Stimulated activated CD8-positive, alpha-beta memory T cell treated with anti-CD3 and anti-CD28 coated beads, Interleukin-4, amount 100 ng/mL, for 1 hour (primary cell): ENCODE measurements at places on chromosomes 7 and 10.

DNA sequence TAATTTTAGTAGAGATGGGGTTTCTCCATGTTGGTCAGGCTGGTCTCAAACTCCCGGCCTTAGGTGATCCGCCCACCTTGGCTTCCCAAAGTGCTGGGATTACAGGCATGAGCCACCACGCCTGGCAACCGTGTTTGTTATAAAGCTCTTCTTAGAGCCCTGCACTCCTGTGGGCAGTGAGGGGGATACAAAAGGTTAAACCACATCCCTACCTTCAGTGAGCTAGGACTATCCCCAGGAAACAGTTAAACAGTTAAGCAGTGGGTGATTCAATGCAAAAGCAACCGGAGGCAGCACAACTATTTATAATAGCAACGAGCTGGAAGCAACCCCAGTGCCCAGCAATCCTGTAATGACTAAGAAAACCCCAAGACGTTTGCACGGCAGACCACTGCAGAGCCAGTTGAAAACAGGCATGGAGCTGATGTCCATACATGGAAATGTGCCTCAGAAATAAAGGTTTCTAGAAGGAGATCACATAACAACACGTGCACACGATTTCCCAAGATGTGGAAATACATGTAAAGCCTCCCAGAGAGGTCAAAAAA lies 107.2 kb upstream of the LYZL2 start:
- DNase-seq = no peak

- no peak for DNase-seq
Observed at GRCh38 chr7:152674860-152675758, 832 bp downstream of the XRCC2 start.

- DNase-seq = no peak
Observed at GRCh38 chr7:11613292-11613930, 218.6 kb downstream of the THSD7A start.

GRCh38 chr10:14782691-14783363 lies 8.1 kb upstream of the FAM107B start:
- no peak for DNase-seq

GRCh38 chr7:130444751-130445407 lies 4.1 kb upstream of the CEP41 start:
- DNase-seq = no peak

- DNase-seq = no peak
Observed at GRCh38 chr10:30188101-30188500, 128.7 kb upstream of the JCAD start.

- no peak for DNase-seq
Observed at GRCh38 chr7:30838008-30838407, 66.8 kb downstream of the MINDY4 start.

- no peak for DNase-seq
Observed at GRCh38 chr10:78747401-78748234, 321.1 kb upstream of the ZMIZ1 start.

GRCh38 chr7:148265896-148266295 lies 324.7 kb upstream of the C7orf33 start:
- no peak for DNase-seq

DNA sequence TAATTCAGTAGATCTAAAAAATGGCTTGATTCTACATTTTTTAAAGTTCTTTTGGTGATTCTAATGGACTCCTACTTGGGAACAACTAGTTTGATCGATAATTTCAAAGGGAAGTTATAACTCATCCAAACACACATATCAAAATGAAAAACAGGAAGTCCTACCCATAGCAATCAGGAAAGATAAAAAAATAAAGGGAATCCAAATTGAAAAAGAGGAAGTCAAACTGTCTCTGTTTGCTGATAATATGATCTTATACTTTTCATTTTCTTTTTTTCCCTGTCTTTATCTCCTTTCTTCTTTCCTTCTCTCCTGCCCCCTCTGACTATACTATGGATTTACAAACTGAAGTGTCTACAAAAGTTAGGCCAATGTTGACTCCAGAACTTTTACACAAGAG lies 118.8 kb downstream of the IQUB start:
- no peak for DNase-seq

DNA sequence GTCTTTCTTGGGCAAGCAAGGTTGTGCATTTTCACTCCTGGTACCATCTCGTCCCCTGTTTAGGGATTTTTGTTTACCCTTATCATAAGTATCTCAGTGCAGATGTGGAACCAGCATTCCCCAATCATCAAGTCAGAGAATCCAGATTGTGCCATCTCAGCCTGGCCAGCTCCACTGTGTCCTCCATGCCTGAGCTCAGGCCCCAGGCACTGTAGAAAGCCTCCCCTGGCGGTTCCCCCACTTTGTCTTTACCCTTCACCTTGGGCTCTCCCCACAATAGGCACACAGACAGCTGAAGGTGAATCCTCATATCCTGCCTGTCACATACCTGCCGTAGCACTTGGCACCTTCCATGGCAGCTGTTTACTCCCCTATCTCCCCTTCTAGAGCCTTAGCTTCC lies 264.7 kb upstream of the NFE2L3 start:
- DNase-seq = no peak

- DNase-seq = no peak
Observed at GRCh38 chr7:1981878-1982230, 250.9 kb downstream of the MAD1L1 start.

GRCh38 chr10:21078410-21079329 lies 181.6 kb upstream of the NEBL start:
- no peak for DNase-seq

DNA sequence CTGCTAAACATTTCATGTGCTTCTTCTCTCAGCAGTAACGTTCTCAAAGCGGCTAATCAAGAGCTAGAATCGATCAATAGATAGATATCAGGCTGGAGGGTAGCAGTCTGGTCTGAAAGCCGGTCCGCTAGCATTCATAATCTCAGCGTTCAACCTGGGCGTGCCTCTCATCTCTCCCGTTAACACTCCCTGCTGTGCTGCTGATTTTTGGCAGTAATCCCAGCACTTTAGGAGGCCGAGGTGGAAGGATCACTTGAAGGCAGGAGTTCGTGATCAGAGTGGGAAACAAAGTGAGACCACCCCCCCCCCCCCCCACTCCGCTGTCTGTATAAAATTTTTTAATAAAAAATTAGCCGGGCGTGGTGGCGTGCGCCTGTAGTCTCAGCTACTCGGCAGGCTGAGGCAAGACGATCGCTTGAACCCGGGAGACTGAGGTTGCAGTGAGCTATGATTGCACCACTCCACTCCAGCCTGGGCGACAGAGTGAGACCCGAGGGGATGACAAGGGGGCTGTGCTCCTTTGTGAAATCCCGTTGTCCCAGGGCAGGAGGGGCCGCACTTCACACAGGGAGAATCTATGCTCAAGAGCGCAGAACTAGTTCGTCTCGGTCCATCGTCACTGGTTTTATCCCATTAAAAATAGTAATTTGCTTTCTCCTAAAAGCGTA lies 624 bp upstream of the CEP55 start:
- DNase-seq = no peak

DNA sequence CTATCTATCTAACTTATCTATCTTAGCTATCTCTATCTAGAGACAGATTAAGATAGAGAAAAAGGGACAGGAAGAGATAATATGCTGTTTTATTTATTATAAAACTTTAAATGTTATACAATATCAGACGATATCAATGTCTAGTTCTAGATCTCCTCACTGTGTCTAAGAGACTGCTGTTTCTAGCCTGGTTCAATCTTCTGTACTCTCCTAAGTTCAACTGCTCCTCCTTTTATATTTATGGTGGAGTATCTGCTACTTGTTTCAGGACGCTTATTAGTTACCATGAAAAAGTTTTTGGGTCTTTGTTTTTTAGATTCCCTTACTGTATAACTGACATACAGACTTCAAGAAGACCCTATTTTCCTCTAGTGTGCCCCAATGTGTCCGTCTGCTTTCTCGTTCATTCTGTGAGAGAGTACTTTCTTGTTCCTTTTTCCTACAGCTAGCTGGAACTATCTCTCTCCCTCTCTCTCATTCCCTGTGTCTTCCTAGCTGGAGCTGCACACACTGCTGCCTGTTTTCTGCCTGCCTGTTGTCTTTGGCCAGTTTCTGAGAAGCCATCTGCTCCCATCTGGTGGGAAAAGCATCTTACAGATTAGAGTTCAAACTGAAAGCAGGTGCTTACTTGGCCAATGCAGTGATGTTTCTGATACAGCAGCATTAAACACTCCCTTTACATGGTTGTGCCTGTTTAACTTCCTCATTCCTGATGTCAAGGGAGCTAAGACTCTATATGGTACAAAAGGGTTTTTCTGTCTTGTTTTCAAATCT lies 49.4 kb upstream of the ARL4A start:
- DNase-seq = no peak

GRCh38 chr7:95871075-95871848 lies 98.9 kb downstream of the DYNC1I1 start:
- no peak for DNase-seq

GRCh38 chr7:53151496-53151895 lies 116.1 kb downstream of the POM121L12 start:
- no peak for DNase-seq

DNA sequence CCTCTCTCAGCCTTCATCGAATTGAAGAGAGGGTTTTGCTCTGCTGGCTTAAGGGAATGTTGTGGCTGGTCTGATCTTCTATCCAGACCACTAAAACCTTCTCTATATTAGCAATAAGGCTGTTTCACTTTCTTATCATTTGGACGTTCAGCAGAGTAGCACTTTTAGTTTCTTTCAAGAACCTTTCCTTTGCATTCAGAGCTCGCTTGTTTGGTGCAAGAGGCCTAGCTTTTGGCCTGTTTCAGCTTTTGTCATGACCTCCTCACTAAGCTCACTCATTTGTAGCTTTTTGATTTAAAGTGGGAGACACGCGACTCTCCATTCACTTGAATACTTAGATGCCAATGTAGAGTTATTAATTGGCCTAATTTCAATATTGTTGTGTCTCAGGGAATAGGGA lies 3.9 kb downstream of the MPP7 start:
- DNase-seq = no peak

DNA sequence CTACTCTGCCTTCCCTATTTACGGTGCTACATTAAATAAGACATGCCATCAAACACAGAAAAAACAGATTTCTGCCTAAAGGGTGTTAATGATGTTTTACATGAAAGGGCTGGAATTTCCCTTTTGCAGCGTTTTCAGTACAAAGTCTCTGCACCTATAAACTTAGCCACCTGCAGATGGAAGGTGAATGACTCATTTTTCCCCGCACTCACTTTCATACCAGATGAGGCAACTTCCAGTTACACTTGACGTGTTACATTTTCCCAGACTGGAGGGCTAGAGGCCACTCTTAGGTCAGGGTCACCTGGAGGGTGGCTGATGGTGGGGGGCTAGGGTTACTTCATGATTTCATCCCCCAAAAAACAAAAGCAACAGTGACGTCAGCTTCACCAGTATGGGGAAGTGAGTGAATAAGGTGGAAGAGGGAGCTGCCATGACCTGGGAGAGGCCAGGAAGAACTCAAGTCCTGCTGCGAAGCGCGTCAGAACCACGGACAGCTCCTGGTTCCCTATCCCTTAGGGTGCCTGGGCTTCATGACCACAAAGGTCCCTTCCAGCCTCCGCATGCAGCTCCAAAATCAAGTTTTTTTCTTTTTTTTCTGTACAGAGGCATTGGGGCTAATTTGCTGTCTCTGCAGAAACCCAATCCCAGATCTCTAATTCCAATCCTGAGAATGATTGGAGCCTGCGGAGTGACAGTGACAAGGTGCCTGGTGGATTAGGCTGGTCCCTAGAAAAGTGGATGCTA lies 94.0 kb downstream of the ADARB2 start:
- no peak for DNase-seq

GRCh38 chr7:43834463-43835251 lies 34.7 kb downstream of the MRPS24 start:
- no peak for DNase-seq

- no peak for DNase-seq
Observed at GRCh38 chr7:151484971-151485707, 34.6 kb downstream of the RHEB start.

GRCh38 chr10:86256690-86257315 lies 109.8 kb downstream of the GRID1 start:
- no peak for DNase-seq

- no peak for DNase-seq
Observed at GRCh38 chr7:96416116-96416515, 94.2 kb upstream of the SLC25A13 start.

DNA sequence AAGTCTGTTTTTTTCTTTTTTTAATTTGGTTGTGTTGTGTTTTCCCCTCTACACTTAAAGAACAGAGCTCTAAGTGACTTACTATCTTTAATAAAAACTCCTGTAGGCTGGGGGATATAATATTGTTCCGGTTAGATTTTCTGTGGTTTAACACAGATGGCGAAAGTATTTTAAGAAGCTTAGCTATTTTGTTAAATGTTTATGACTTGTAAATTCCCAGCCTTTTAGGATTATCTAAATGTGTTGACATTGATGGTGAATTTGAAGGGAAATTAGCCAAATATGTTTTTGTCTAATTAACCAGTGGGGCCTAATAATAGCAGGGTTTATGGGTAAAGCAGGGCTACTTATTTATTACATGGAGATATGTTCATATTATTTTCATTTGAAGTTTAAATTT lies 538.5 kb downstream of the INHBA start:
- no peak for DNase-seq

- no peak for DNase-seq
Observed at GRCh38 chr7:34453150-34453549, 204.9 kb upstream of the NPSR1 start.

- DNase-seq = no peak
Observed at GRCh38 chr7:105940109-105940508, 23.0 kb upstream of the CDHR3 start.

DNA sequence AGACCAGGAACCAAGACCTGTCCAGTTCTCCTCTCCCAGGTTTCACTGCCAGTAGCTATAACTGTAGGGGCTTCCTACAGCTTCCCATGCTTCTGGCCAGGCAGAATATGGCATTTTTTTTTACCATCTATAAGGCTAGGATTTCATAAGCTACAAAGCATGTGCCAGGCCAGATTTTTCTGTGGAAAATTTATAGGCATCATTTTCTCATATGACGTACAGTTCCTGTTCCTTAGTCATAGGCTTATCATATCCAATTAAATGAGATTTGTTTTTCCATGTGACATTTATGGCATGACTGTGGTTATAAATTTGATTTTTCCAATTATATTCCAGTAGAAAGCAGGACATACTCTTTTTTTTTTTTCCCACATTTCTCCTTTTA lies 208.6 kb upstream of the NPY start:
- DNase-seq = no peak

GRCh38 chr10:33335801-33336581 lies 1.5 kb upstream of the NRP1 start:
- DNase-seq = no peak

GRCh38 chr10:86520871-86521677 lies 518 bp downstream of the WAPL start:
- DNase-seq = no peak

GRCh38 chr7:128041203-128041602 lies 10.0 kb upstream of the LRRC4 start:
- no peak for DNase-seq

GRCh38 chr10:93165367-93165766 lies 91.7 kb downstream of the CYP26A1 start:
- no peak for DNase-seq

- DNase-seq = no peak
Observed at GRCh38 chr10:104417637-104418292, 64.1 kb downstream of the CFAP58 start.

- DNase-seq = no peak
Observed at GRCh38 chr7:99392046-99392445, 16.4 kb downstream of the PDAP1 start.
